ENCODE measurements at places on chromosomes 1 and 21.

DNA sequence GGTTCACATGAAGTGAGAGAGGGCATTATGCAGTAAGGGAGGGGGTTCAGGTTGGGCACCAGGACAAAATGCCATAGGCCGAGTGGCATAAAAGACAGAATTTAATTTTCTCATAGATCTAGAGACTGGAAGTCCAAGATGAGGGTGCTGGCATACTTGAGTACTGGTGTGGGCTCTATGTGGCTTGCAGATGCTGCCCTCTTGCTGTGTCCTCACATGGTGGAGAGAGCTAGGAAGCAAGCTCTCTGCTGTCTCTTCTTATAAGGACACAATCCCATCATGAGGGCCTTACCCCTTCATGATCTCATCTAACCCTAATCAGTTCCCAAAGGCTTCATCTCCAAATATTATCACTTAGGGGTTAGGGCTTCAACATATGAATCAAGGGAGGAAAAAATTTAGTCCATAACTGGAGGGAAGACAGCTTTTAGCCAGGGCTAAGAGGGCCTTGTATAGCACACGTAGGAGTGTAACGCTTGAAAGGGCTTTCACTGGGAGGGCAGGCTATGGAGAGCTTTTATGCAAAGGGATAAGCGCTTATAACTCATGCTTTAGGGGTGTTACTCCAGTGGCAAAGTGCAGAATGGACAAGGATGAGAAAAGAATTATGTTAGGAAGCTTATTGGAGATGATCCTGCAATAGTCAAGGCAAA is 64.5 kb downstream of the PLPPR5 start:
- no peak for DNase-seq

GRCh38 chr1:155049651-155050559 is 1.2 kb upstream of the ADAM15 start:
- no peak for DNase-seq

DNA sequence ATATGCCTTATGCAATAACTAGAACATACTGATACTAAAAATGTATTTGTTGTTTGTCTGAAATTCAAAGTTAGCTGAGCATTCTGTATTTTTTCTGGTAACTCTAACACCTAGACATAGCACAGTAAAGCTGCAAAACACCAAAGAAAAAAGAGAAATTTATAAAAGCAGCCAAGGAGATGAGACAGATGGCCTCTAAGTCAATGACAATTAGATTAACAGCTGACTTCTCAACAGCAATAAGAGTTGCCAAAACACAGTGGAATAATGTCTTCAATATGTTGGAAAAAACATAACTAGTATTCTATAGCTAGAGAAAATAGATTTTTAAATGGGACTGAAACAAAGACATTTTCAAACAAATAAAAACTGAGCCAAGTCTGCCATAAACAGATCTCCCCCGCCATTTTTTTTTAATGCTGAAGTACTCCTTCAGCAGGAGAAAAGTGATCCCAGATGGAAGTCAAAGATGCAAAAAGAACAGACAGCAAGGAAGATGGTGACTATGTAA is 81.3 kb downstream of the SYF2 start:
- DNase-seq = no peak

GRCh38 chr1:166605137-166605536 is 234.1 kb upstream of the POGK start:
- no peak for DNase-seq
